Neuronal stem cell (in vitro differentiated cells): ENCODE measurements at places on chromosomes 11 and 22.

- DNase-seq, result no peak
These were observed 3.4 kb upstream of the ZBTB44 start for GRCh38 chr11:130318031-130318673.

DNA sequence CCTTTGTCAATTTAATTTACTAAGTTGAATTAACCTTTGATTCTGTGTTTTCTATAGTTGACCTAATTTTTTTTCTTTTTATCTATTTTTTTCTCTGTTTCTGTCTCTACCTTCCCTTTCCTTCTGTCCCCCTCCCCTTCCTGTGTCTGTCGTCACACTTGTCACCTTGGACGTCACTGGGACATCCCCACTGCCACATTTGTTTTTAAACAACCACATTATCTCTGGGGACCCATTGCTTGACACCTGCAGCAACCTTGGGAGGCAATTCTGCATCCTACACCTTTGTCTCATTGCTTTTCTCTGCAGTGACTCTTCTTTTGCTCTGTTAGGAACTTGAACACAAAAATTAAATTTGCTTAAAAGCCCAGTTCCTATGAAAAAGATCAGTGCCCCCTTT, 51.8 kb upstream of the TTC12 start:
- no peak for DNase-seq

DNA sequence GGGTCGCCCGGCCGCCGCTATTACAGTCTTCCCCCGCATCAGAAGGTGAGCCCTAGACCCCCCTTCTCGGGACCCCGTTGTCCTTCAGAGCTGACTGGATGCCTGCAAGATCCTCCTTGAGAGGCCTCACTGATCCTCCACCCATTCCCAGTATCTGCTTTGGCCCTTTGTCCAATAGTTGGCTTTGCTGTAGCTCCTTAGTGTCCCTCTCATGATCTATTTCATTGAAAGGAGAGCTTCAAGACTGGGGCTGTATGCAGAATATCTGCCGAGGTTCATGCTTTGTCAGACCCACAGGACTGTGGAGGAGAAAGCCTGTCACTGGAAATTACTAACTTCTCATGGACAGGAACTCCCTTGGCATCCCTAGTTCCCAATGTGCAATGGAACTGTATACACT, 499 bp downstream of the DLAT start:
- no peak for DNase-seq

- DNase-seq, result peak; percentile 27
These were observed 20.3 kb upstream of the MRPL17 start for GRCh38 chr11:6703247-6704063.

- DNase-seq, result no peak
These were observed 110.6 kb downstream of the SCN3B start for GRCh38 chr11:123543797-123544196.

- peak; percentile 98 for DNase-seq
These were observed at the start of gene RAB36 for GRCh38 chr22:23144932-23145877. RAB36 (plus strand) TSS chr22:23145477; CDS start chr22:23146617, 1,140 bp downstream.

DNA sequence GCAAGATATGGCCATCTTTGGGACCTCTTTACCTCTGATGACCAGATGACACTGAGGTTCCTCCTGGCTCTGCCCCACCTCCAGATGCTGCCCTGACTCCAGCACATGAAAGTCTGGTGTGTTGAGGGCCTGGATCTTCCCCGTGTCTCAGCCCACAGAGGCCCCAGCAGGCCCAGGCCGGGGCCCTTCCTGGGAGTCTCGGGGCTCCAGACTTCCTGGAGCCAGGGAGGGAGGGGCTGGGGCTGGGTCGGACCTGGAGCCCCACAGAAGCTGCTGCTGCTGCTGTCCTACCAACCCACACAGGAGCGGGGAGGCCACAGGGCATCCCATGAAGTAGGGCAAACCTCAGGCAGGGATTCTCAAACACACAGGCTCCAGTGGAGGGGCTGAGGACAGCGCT, 32.2 kb upstream of the WNT11 start:
- no peak for DNase-seq

GRCh38 chr11:120562806-120563425, 51.4 kb downstream of the GRIK4 start:
- no peak for DNase-seq

- DNase-seq, result no peak
These were observed 69.1 kb downstream of the FEZ1 start for GRCh38 chr11:125426818-125427528.

DNA sequence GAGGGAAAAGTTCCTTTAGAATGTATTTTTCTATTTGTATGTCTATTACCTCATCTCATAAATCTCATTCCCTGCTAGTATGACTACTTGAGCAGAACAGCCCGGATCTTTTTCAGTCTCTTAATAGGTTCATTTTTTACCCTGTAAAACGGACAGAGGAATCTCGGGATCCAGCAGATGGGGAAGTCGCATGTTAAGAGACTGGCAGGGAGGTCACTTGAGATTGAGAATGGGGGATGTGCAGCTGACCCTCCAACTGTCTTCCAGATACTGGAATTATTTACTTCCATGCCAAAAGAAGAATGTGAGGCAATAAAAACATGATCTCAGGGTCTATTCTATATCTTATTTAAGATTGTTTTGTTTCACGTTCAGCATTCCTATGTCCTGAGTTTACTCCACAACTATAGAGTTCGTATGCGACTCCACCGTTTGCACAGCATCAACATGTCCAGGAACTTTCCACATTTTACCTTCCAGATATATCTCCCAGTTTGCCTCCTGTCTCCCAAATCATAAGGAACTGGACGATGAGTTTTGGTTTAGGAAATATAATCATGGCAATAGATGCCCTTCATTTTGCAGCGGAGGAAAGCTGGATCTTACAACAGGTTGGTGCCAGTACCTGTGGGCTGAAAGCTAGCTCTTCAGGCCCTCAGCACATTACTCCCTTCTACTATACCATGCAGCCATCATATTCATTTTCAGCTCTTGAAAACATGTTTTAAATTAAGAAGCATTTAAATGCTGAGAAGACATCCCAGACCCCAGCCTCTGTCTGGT, 181.5 kb downstream of the MAML2 start:
- DNase-seq, result no peak

DNA sequence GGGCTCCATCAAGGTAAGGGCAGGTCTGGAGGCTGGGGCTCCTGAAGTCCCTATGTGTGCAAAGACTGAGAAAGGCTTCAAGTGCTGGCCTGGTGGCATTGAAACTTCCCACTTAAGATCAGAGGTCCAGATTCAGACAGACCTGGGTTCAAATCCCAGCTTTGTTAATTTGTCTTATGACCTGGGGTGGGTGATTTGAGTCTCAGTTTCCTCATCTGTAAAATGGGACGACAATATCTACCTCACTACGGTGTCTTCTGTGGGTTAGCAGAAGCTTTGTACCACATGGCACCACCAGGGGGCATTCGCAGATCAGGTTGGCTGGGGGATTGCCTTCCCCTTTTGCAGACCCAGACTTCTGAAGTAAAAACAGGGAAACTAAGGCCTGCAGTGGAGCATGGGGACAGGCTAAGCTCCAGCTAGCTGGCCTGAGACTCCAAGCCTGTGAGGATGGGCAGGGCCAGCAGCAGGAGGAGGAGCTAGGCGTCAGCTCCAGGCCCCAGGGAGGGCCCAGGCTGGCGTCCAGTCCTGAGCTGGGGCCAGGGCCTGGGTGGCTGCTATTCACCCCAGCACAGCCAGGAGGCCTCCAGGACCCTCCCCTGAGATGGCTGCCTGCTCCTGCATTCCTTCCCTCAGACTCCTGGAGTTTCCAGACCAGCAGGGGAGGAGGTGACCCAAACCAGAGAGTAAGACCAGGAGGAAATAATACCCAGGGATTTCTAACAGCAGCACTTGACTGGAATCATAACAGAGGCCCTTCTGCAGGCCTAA, 1.5 kb downstream of the CASTOR1 start:
- peak; percentile 80 for DNase-seq

- DNase-seq, result no peak
These were observed 69.4 kb downstream of the DDX10 start for GRCh38 chr11:108734283-108734682.

DNA sequence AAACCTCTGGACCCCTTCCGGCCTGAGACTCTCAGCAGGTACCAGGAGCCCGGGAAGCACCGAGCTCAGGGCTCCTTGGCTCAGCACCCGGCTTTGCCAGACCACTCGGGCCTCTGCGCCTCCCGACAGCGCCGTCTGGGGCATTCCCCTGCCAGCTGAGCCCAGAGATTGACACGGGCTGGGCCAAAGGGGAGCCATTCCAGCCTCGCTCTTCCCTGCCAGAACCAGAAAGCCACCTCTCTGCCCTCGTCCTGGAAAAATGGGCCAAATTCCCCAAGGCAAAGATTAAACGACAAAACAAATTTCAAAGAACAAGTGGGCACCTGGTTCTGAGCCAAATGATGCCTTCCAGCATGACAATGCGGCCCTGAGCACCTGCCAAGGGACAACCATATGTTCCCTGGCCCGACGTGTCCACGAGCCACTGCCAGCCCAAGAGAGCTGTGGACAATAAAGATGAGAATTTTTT, 59.3 kb downstream of the CELSR1 start:
- DNase-seq, result no peak

DNA sequence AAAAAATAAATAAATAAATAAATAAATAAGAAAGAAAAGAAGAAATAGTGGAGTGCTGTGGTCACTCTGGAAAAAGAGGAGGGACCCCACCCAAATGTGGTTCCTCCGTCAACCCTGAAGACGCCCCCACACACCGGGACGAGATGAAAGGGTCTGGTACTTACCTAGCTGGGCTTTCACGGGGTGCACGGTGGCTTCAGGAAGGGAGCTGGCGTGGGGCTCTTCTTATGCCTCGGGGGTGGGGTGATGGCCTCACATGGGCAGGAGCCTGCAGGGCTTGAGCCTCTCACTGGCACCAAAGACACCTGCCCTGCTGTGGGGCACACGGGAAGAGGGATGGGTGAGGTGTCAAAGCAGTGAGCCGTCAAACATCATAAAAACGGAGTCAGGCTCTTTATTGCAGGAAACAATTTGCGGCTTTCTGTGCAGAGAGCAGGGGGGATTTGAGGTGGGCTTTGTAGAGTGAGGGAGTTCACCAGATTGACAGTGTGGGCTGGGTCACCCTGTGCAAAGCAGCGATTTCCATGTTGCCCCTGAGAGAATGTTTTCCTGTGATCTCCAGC, 28.0 kb upstream of the KRTAP5-6 start:
- DNase-seq, result no peak

GRCh38 chr11:64767344-64768299, 7.8 kb upstream of the PYGM start:
- DNase-seq, result peak; percentile 60

GRCh38 chr11:69368119-69368880, 74.3 kb downstream of the MYEOV start:
- no peak for DNase-seq

DNA sequence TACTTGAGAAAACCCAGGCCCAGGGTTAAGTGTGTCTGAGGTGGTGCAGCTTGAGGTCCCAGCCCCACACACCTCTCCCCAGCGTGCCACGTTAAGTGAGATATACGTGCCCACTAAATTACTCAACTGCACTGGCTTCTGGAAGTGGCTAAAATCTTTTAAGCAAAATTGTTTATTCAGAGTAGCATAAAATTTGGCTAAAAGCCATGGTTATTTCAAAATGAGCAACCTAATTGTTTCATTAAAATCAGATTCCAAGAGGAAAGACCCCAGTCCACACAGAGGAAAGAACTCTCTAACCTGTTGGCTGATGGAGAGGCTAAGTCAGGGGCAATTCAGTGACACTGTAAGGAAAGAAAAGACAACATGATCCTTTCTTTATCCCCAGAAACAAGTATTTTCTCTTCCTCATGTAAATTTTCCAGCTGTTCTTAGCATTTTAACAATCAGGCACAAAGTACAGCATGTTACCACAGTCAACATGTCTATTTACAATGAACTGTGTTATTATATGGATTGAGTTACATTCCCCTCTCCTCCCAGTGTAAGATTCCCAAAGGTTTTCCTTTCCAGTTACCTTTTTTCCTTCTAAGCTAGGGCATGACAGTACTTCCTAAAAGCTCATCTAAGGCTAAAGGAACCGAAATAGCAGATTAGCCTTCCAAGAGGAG, 26.6 kb downstream of the NUP50 start:
- no peak for DNase-seq

DNA sequence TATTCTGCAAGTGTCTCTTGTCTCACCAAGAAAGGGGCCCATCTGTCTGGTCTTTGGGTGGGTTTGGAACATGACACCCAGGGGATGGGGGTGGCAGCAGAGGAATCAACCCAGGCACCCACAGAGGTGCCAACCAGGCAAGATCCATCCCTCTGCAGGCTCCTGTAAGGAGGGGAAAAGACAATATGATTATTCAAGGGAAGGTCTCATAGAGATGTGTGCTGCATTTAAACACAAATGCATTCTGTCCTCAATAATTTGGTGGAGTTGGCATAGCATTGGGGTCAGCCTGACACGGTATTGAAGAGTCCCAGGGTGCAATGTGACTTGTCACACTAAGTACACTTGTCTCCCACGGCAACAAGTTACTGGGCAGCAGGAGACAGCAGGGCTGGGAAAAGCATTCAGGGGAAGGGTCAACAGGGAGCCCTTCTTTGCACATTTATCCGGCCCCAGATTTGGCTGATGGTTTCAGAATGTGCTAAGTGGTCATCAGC, 33.1 kb upstream of the SPON1 start:
- no peak for DNase-seq

GRCh38 chr11:74950374-74950969, 1.4 kb downstream of the SPCS2 start:
- DNase-seq, result no peak

GRCh38 chr22:30318799-30319419, 7.8 kb downstream of the TBC1D10A start:
- no peak for DNase-seq

- DNase-seq, result no peak
These were observed 7.5 kb upstream of the CDKN1C start for GRCh38 chr11:2892967-2893528.

- no peak for DNase-seq
These were observed 519.8 kb downstream of the BRD1 start for GRCh38 chr22:49307870-49308269.

DNA sequence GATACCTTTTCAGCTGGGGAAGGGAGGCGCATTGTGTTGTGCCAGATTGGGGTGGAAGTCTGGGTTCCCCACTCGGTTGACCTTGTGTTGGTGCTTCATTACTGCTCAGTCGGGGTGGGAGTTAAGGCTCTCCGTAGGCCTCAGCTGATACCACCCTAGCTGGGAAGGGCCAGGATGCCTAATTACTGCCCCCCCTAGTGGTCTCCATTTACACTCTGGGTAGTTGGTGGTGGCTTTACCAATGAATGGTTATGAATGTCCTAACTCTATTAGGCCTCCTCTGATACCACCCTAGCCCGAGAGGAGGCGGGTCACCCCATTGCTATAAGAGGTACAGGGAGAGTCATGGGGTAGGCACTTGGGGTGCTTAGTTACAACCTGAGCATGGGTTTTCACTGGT, 27.5 kb upstream of the HIKESHI start:
- no peak for DNase-seq

- DNase-seq, result no peak
These were observed 139.3 kb downstream of the CEP164 start for GRCh38 chr11:117466966-117467365.

DNA sequence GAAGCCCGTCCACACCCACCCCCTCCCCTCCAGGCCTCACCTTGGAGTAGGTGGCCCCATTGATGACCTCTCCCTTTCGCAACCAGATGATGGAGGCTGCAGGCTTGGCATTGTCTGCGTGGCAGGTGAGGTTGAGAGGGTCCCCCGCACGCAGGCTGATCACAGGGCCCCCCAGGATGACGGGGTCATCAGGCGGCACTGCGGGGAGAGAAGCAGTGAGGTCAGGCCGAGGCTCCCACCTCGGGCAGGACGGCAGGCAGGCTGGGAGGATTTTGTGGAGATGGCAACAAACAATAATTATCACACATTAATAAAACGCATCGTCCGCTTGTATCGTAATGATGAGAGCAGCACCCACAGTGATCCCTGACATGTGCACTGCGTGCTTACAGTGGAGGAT, 117.8 kb downstream of the ST3GAL4 start:
- no peak for DNase-seq
